ENCODE measurements at places on chromosomes 6 and 20. TPM values are rescaled to one million over a fixed set of nuclear protein-coding genes. Genes with fewer than 3 reads are reported as not detected.

Gene OTOR
- total RNA-seq: not detected

Gene KIF13A
- 24.4 TPM for total RNA-seq

Gene HACE1
- total RNA-seq: 0.55 TPM

- DNase-seq: no peak
Measured at GRCh38 chr20:3721912-3722311, 9.5 kb upstream of the SIGLEC1 start.

DNA sequence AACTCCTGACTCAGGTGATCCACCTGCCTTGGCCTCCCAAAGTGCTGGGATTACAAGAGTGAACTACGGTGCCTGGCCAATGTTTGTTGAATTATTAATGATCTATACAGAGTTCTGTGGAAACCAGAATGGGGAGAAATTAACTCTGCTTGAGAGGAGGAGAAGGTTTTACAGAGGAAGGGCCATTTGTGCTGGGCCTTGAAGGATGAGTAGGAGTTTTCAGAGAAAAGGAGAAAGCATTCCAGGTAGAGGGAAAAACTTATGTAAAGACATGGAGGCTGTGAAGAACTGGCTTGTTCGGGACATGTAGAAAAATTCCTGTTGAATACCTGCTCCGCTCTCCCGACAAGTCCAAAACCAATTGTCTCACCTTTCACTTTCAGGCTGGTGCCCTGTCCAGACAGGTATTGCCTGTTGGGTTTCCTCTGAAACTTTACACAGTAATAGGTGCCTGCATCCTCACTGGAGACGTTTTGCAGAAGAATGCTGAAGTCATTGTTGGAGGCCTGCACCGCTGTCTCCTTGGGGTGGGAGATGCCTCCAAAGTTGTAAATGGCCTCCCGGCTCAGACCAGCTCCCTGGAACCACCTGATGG lies 11.3 kb upstream of the NSFL1C start:
- DNase-seq: no peak

DNA sequence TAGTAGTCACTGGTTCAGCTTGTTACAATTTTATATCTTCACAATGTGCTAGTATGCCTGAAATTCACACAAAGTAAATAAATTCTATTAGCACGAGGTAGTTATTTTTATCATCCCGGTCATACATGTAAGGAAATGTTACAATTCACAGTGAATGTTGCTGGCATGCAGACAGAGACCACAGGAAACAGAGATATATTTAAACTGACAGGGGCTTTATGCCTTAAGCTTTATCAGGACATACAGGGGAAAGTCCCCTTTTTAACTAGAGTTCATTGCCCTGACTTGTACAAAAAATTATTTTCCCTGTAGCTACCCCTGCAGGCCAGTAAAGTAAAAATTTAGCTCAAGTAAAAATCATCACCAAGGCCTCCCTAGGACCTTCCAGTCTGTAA lies 712.0 kb upstream of the NRSN1 start:
- DNase-seq: peak; percentile 2

- peak; percentile 26 for DNase-seq
Measured at GRCh38 chr20:17823409-17824144, 123.8 kb downstream of the BANF2 start.

- DNase-seq: no peak
Measured at GRCh38 chr6:29528300-29528931, 31.1 kb downstream of the UBD start.

DNA sequence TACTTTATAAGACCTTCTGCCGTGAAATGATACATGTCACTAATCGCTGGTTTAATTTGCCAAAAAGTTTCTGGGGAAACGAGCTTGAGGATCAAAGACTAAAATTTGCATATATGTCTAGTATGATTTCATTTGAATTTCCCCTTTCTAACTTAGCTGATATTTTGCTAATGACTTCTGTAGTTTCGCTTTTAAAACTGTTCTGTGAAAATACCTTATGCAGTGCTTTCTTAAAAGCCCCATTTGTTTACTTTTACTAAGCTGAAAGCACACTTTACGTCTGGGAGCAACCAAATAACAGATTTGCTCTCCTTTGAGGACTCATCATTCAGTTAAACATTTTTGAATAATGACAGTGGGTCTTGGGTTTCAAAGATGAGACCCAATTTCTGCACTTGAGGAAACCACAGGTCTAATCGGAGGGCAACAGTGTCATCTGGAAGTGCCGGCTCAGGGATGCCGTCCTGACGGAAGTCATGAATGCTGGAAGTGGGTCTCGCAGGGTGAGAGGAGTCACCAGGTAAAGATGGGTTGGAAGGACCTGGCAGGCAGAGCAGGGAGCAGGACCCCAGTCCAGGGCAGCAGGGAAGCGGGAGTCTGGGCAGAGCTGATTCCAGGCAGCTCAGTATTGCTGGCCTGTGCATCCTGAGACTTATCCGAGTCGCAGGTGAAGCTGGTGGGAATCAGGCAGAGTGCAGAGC lies 33.2 kb downstream of the PLEKHG1 start:
- DNase-seq: no peak
